ENCODE measurements at places on chromosomes 16 and 17. TPM values are rescaled to one million over a fixed set of nuclear protein-coding genes. Genes with fewer than 3 reads are reported as not detected.

The LITAFD gene
- total RNA-seq = not detected

The RTN4RL1 gene
- total RNA-seq = 11.5 TPM

The USP22 gene
- total RNA-seq = 170 TPM

The AIPL1 gene
- total RNA-seq = not detected

The ST6GALNAC2 gene
- 15.8 TPM for total RNA-seq

The WNT9B gene
- 5.6 TPM for total RNA-seq

The LPCAT2 gene
- 44.2 TPM for total RNA-seq

The GP1BA gene
- total RNA-seq = not detected

The TEX14 gene
- not detected for total RNA-seq

The IRX6 gene
- total RNA-seq = 1.5 TPM

The TMC5 gene
- not detected for total RNA-seq

The FA2H gene
- total RNA-seq = not detected

The ELMO3 gene
- total RNA-seq = not detected

The SLC47A2 gene
- not detected for total RNA-seq

DNA sequence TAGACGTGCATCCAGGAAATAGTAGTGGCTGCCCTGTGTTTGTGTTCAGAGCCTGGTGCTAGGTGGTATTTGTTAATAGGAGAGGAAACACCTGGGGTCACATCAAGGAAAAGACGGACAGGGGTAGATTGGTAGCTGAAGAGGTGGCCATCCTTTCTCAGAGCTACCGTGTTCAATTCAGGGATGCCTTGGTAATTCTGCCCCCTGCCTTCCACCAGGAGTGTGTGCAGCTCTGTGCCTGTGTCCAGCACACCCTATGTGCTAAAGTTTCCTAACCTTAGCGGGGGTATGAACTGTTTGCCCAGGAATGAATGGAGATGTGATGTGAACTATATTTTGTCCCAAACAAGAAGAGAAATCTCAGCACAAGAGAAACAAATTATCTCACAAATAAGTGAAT, 174.1 kb upstream of the MPHOSPH6 start:
- no peak for DNase-seq

GRCh38 chr17:74157366-74157765, 46.1 kb upstream of the RPL38 start:
- DNase-seq = no peak

GRCh38 chr17:75130632-75131277, 787 bp downstream of the NT5C start:
- DNase-seq = no peak

- DNase-seq = no peak
Measured at GRCh38 chr16:66446737-66447136, 19.6 kb downstream of the BEAN1 start.

DNA sequence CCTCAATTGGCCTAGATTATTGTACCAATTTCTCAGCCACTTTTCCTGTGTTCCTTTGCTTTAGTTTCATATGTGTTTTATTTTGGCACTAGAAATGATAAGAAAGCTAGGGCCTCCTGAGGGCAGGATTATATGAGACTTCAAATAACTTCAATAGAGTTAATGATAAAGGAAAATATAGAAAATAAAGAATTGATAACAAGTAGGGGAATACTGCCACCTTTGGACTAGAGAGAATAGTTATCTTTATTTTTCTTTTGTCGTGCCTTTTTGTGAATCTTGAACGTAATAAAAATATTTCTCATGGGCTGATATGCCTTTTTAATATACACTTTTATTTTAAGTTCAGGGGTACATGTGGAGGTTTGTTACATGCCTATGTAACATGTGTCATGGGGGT, 29.3 kb upstream of the RBL2 start:
- no peak for DNase-seq

DNA sequence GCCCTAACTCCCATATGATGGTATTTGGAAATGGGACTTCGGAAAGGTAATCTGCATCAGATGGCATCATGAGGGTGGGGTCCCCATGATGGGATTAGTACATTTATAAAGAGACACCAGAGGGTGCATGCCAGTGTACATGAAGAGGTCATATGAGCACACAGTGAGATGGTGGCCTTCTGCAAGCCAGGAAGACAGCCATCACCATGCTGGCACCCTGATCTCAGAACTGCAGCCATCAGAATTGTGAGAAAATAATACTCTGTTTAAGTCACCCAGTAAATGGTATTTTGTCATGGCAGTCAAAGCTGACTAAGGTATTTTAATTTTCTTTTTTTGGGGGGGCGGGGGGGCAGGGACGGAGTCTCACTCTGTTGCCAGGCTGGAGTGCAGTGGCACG, 47.1 kb upstream of the ABCA10 start:
- DNase-seq = no peak

DNA sequence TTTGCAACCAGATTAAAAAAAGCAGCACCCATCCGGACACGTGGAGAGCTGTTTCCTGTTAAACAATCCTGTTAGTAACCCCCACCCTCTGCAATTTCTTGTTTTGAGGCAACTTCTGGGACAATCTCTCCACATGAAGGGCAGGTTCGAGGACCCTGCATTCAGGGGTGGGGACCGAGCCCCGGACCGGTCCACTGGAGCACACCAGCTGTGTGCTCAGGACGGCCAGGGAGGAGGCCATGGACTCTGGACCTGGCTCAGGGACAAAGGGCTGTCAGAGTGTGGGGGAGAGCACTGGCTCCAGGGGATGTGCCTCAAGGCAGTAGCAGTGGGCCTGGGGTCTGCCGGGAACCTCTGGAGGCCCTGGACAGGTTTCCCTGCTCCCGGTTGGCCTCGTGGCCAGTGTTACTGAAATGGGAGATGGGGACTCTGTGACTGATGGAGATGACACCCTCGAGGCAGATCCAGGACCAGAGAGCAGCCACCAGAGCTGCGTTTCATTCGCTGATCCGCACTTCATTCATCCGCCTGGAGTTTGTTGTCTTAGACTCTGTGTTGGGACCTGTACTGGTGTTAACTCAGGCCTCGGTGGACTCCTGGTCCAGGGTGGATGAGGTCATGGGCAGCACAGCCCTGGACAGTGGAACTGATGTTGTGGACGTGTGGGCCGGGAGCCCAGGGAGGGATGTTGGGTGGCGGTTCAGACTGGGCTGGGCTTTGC, 2.9 kb upstream of the CPNE7 start:
- DNase-seq = no peak

- DNase-seq = no peak
Measured at GRCh38 chr17:64773836-64774761, 112.0 kb upstream of the SMURF2 start.

GRCh38 chr17:49525831-49526741, 31.0 kb downstream of the NGFR start:
- DNase-seq = no peak

DNA sequence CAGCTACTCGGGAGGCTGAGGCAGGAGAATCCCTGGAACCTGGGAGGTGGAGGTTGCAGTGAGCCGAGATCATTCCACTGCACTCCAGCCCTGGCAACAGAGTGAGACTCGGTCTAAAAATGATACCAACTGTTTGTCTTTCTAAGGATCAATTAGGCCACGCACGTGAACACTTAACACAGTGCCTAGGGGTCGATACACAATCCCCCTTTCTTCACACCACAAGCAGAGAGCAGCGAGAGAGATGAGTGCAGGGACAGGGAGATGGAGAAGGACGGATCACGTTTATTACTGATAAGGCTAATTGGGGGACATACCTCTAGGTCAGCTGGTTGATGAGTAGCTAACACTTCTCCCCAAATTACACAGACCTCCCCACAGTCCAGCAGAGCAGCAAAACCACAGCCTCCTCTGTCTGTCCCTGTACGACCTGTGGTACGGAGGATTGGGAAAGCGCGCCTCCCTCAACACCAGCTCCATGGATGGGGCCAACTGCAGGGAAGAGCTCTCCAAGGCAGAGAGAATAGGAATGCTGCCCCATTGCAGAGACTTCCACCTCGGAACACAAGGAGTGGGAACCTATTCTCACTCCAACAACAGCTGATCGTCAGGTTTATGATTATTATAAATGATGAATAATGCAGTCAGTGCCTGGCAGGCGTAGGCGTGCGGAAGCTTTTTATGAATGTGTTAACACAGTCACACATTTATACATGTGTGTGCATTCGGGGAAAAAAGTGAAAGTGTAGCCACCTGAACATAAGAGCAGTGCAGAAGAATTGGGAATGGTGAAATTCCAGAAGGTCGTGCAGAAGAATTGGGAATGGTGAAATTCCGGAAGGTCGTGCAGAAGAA, 155.1 kb downstream of the C16orf95 start:
- DNase-seq = no peak

GRCh38 chr17:31428111-31428510, 36.6 kb downstream of the RAB11FIP4 start:
- DNase-seq = no peak

DNA sequence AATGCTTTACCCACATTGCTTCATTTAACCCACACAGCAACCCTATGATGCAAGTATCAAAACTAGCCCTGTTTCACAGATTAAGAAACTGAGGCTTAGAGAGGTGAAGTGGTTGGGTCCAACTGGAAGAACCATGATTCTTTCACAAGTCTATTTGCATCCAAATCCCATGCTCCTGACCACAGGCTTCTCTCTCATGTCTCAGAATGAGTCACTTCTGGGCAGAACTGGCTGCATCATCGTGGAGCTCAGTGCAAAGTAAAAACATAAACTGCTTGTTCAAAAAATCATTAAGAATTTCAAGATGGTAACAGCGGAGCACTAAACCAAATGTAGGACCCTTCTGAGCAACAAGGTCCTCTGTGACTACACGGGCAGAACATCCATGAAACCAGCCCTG, 20.2 kb upstream of the CES1 start:
- no peak for DNase-seq

- DNase-seq = no peak
Measured at GRCh38 chr17:17350491-17351355, 47.5 kb downstream of the NT5M start.

- no peak for DNase-seq
Measured at GRCh38 chr17:63474174-63474573, 2.7 kb upstream of the ACE start.

GRCh38 chr17:19744922-19745757, 3.0 kb downstream of the ALDH3A1 start:
- DNase-seq = peak; percentile 70

DNA sequence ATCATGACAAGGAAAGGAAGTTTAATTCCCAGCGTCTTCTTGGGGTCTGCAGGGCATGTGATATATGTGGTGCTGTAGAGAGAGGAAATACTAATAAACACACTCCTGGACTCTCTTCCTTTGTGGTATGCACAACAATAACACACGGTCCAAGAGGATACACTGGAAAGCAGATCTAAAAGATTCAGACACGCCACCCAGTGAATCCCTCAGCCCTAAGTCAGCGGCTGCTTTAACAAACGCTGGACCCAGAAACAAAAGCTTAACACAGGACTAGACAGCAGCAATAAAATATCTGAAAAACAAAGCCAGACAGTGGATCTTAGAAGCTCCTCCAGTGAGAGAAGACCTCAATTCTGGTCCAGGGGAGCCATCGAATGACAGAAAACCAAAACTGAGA, 13.1 kb downstream of the CFAP20 start:
- no peak for DNase-seq

GRCh38 chr16:54422159-54422558, 135.6 kb upstream of the IRX3 start:
- no peak for DNase-seq

- DNase-seq = no peak
Measured at GRCh38 chr16:12874186-12874585, 27.2 kb upstream of the SHISA9 start.

DNA sequence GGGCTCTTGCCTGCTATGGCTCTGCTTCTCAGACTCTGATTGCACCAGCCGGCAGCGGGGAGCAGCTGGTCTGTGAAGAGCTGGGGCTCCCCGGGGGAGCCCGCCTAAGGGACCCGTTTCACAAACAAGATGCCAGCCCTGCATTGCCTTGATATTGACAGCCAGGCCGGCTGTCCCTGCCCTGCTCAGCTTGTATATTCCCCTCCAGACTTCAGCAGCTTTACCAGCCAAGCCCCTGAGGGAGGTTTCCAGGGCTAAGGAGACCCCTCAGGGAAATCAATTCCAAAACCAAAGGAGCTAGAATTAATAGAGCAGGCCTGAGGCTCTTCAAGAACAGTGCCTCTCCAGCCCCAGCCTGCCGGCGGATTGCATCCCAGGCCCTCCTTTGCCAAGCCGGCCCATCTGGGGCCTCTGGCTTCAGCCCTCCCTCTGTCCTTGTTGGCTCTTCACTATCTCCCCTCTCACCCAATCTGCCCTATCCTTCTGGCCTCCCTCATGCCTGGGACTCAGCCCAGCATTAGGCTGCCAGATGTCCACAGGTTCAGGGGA, 5.7 kb downstream of the CALB2 start:
- no peak for DNase-seq

DNA sequence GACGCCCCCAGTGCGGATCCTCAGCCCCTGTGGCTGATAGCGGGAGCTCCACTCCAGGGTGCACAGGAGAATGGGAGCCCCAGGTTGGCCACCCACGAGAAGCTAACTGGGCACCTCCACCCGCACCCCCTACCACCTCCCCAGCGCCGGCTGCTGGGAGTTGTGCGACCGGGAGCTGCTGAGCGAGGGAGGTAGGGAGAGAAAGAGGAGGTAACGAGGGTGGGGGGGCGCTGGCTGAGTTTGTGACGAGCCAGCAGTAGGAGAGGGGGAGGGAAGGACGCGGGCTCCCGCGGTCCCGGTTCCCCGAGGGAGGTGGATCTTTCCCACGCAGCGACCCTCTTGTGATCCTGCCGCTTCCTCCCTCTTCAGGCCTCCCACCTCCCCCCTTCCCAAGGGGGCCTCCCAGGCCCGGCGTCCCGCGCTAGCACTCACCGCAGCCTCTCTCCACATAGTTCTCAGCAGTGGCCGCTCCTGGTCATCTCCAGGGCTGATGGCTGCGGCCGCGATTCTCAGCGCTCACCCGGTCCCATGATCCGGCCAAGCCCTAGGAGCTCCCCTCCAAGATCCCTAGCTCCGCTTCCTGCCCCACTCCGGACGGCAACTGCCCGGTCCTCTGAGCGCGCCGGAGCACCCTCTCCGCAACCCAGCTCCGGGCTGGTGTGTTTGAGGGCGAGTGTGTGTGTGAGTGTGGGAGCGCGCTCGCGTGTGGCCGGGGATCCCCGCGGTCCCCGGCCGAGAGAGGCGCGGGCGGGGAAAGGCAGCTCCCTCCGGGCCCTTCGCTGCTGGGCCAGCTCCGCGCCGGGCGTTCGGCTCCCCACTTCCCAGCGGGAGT, at the start of gene GRIN2A:
GRIN2A (minus strand) TSS at position 207 of the 832 bp plus-strand sequence. CDS start 2,017 bp downstream, outside the sequence.
- DNase-seq = no peak

- DNase-seq = no peak
Measured at GRCh38 chr17:36048066-36048465, 16.0 kb upstream of the CCL18 start.

- no peak for DNase-seq
Measured at GRCh38 chr17:78923660-78924453, 1.3 kb downstream of the TIMP2 start.

DNA sequence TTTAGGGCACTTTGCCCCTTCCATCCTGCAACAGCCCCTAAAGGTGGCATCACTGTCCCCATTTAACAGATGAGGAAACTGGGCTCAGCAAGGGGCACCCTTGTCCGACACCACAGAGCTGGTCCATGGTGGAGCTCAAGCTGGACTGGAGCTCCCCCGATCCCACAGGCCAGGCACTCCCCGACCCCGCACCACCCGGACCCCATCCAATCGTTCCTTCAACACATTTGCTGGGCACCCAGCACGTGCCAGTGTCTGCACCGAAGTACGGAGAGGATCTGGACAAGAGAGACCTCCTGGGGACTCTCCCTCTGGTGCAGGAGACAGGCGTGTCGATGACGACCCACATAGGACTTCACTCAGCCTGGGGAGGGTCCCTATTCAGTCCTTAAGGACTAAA, 13.4 kb downstream of the EMC6 start:
- no peak for DNase-seq

GRCh38 chr17:79988185-79988971, 47.3 kb downstream of the TBC1D16 start:
- DNase-seq = no peak
